ENCODE measurements at places on chromosomes 1 and 21. TPM values are rescaled to one million over a fixed set of nuclear protein-coding genes. Genes with fewer than 3 reads are reported as not detected.

DNA sequence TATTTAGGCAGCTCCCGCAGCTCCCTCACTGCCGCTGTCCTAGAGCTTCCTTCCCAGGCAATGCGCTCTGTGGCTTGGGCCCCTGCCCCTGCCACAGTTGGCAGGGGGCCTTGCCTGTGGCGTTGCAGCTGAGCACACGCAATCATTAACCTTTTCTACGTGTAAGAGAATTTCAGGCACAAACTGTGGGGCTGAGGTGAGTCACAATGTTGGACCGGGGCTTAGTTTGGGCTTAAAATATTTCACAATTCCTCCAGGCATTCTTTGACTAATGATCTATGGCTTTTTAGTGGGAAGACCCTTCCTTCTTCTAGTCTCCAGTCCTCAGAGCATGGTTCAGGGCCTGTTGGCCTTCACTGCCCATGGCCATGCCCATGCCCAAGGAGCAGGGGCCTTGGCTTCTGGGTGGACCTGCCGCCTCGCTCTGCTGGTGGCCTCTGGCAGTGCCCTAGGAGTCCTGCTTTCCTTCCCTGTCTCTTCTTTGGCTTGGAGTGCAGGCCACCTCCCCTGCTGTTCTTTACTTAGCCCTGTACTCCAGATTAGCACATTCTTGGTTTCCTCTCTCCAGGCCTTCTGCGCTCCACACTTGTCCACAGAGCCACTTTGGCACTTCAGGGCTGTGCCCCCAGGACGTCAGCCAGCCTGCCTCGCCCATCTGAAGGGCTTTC, 39.2 kb downstream of the MAPKAPK2 start:
- no peak for ATAC-seq

DNA sequence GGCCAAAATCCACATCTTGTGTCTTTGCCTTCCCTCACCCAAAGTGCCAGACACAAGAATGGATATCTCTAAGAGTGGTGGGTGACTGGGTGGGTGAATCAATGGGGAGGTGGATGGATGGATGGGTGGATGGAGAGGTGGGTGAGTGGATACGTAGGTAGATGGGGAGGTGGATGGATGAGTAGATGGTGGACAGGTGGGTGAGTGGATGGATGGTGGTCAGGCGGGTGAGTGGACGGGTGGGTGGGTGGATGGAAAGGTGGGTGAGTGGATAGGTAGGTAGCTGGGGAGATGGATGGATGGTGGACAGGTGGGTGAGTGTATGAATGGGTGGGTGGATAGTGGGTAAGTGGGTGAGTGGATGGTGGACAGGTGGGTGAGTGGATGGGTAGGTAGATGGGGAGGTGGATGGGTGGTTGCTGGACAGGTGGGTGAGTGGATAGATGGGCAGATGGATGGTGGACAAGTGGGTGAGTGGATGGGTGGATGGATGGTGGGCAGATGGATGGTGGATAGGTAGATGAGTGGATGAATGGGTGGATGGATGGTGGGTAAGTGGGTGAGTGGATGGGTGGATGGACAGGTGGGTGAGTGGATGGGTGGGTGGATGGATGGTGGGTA, 34.2 kb downstream of the SLC19A1 start:
- ATAC-seq = no peak

DNA sequence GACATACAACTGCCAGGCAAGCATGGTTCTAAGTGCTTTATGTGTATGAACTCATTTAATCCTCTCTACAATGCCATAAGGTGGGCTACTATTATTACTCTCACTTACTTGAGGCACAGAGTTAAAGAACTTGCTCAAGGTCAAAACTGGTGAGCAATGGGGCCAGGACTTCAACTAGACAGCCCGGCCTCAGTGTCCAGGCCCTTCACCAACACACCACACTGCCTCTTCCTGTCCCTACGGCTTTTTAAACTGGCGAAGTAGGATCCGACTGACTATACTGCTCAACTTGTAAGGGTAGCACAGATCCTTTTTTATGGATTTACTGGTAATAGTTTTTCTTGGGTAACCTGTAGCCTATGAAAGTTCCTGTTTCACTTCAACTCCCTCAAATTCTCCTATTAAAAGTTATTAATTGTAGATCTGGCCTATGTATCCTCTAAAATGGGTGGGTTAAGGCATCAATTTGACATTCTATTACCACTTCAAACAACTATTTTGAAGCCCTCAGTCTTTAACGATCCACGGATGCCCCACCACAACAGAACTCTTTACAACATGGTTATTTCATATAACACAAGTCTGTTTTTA, 4.3 kb downstream of the ERRFI1 start:
- no peak for ATAC-seq

FYB2 gene
- total RNA-seq = not detected

CD84 gene
- 15.7 TPM for total RNA-seq

Measured in activated T-helper 17 cell treated with anti-CD3 and anti-CD28 coated beads, Interleukin-2, amount 50 U/mL, for 72 hours (primary cell).